ENCODE measurements at places on chromosomes 7 and 10.
A peak's percentile ranks its signal among the peaks of the same experiment; 100 is the strongest.

- no peak for DNase-seq
Observed at GRCh38 chr7:130356876-130357611, 12.4 kb downstream of the CPA5 start.

DNA sequence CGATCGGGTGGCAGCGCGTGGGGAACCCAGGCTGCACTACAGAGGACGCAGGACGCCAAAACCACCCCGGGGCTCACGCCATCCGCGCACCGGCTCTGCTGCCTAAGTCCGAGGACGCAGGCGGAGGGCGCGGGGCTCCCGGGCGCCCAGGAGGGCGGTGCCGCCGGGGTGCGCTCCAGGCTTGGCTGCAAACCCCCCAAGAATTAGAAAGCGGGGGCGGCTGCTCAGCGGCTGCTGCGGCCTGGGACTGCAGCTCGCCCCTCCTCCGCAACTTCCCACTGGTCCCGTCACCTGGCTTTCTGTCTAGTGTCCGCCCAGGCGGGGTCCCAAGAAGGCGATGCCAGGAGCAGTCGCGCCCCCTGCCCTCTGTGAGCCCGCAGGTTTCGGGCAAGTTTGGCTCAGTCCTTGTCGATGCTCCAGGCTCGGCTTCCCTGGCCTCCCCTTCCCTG, 1.7 kb upstream of the POU6F2 start:
- DNase-seq, result no peak

DNA sequence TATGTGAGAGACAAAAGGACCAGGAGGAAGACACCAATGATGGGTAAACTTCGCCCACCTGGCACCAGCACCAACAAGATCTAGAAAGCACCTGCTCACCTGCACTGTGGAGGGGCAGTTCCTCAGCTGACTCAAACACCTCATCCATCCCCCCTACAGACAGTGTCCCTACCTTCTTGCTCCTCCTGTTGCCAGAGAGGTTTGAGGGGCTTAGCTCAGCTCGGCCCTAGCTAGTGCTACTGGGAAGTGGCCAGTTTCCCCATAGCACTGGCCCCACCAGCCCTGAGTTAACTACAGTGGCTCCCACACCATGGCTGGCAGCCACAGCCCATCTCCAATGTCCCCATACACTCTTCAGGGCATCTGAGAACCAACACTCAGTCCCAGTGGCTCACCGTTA, 70.8 kb downstream of the GRID1 start:
- no peak for DNase-seq

GRCh38 chr7:80679921-80680907, 41.8 kb downstream of the CD36 start:
- no peak for DNase-seq

DNA sequence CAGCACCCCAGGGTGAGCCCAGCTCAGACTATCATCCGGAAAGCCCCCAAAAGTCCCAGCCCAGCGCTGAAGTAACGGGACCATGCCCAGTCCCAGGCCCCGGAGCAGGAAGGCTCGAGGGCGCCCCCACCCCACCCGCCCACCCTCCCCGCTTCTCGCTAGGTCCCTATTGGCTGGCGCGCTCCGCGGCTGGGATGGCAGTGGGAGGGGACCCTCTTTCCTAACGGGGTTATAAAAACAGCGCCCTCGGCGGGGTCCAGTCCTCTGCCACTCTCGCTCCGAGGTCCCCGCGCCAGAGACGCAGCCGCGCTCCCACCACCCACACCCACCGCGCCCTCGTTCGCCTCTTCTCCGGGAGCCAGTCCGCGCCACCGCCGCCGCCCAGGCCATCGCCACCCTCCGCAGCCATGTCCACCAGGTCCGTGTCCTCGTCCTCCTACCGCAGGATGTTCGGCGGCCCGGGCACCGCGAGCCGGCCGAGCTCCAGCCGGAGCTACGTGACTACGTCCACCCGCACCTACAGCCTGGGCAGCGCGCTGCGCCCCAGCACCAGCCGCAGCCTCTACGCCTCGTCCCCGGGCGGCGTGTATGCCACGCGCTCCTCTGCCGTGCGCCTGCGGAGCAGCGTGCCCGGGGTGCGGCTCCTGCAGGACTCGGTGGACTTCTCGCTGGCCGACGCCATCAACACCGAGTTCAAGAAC, 1.1 kb downstream of the VIM start:
- DNase-seq, result peak; percentile 82

DNA sequence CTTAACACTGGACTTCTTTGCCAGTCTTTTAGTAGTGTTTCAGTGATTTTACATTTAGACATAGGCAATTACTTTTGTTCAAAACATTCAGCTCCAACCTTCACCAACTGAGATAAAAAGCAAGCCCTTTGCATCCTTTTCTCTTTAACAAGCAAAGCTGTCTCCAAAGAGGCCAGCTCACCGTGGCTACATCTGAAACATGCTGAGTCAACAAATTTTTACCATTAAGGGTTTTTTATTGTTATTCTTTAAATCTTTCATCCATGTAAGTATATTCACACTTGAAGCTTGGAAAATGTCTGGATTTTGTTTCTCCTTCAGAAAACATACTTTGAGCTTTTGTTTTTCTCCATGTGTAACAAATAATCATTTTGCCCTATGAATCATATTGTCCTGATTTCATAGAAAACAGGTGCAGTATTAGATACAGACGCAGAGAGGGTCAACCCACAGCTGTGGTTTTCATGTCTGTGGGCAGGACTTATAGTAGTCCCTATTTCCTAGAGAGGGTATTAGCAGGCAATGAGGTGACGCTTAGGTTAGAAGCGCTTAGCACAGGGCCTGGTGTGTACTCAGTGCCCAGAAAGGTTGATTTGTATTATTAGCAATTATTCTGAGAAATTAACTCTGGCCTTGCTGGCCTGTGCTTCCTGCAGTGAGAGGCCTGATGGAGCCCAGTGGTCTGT, 99.5 kb downstream of the MKI67 start:
- no peak for DNase-seq

- no peak for DNase-seq
Observed at GRCh38 chr7:130154501-130155317, 50.5 kb downstream of the TMEM209 start.

DNA sequence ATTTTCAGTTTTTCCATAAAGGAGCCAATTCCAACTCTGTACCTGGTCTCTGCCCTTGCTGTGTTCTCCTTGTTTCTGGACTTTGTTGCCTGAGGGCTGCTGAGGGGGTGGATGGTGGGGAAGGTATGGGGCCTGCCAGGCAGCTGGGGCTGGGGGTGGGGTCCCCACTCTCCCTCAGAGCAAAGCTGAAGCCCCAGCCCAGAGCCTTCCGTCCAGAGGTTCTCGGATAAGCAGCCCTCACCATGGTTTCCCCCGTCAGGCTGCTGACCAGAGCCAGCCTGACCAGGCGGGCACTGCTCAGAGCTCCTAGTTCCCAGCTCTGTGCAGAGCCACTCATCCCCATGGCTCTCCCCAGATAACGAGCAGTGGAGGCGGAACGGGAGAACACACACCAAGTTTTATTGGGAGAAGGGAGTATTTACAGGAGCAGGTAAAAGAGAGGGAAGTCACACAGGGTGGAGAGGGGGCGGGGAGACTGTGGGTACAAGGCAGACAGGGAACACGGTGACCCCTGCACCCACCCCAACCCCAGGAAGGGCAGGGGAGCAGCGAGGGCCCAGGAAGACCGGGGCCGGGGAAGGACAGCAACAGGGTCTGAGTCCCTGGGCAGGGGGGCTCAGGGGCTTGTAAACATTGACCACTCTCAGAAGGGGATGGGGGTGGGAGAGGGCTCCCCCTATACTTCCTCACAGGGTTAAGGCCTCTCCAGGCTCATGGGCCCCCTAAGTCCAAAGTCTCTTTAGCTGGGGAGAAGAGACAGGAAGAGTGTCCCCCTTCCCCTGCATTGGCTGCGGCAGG, 5.8 kb downstream of the GNB2 start:
- no peak for DNase-seq

DNA sequence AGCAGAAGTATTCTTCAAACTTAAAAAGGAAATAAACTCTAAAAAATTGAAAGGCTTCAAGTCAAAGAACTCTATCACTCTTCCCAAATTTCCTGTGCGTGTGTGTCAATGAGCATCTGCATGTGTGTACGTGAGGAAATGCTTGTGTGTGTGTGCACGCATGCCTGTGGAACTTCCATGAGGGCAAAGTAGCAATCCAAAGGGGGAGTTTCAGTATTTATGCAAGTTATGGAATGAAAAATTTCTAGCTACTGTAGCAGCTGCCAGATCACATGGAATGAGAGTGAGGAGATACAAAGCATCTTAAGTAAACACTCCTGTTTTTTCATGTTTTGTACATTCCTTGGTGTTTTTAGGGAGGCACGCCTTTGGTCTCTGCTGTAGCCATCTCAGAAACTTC, 152.6 kb downstream of the RAPGEF5 start:
- DNase-seq, result no peak

DNA sequence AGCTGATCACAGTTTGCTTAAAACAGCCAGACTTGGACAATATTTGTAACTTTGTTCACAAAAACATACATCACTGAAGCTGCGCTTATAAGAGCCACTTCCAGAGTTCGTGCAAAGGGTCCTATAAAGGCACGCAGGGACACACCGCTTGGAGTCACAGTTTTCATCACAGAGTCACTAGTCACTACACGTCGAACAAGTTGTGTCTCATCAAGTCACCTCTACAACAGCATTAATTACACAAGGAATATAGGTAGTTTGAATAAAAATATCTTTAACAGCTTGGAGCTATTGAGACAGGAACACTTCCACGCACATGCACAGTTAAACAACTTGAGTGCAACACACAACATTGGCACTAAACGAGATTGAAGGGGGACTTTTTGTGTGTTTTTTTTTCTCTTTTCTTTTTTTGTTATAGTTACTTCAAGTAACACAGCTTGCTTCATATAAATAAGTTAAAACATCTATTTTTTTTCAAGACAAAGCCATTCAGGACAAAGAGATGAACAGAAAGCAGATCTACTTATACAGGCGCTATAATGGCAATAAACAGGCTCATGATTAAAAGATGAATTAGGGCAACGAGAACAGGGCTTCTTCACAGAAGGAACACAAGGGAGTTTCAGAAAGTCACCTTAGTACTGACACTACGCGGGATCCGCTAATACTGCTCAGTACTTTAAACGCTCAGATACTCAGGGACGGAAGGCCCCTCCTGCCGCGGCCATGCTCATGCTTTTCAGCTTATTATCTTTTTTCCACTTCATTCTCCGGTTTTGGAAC, 2.2 kb downstream of the HOXA5 start:
- no peak for DNase-seq

DNA sequence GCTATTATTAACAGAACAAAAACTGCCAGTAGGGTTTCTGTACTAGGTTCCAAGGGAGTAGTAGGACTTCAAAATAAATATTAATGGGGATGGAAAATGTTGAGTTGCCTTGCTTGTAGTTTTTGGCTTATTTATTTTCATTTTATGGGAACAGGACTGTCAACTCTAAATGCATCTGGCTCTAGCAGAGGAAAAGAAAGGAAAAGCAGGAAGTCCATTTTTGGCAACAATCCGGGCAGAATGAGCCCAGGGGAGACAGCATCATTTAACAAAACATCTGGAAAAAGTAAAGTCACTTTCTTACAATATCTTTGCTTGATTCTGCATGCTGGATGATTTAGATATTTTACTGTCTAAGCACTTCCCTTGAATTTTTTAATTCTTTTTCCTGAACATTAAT, 69.4 kb downstream of the NOC3L start:
- no peak for DNase-seq

DNA sequence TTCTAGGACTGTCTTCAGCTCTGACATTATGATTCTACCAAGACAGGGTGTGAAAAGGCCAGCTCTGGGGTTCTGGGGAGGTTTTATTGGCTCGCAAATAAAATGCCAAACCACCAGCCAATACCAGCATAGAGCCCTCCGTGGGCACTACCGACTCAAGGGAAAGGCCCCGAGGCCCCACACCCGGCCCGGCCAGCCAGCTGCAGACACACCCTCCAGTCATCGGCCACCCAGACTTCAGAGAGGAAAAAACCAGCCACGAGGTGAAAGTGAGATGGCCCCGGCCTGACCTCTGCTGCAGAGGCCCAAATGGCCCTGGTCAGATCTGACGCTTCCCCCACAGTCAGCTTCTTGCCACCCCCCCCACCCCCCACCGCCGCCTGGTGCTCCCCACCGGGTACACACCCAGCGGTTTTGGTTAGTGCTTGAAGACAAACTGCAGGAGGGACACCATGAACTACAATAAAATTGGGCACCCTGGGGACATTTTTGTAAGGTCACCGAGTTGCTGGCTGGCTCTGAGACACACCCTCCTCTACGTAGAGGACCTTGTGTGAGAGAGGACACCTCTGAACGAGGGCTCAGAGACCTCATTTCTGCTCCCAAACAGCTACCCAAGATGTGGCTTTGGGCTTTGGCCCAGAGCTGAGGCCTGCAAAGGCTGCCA, 79.9 kb downstream of the PRKAG2 start:
- DNase-seq, result no peak

GRCh38 chr7:46291601-46292150, 370.6 kb upstream of the IGFBP3 start:
- DNase-seq, result peak; percentile 4

- no peak for DNase-seq
Observed at GRCh38 chr10:76149182-76149581, 717.8 kb downstream of the LRMDA start.

DNA sequence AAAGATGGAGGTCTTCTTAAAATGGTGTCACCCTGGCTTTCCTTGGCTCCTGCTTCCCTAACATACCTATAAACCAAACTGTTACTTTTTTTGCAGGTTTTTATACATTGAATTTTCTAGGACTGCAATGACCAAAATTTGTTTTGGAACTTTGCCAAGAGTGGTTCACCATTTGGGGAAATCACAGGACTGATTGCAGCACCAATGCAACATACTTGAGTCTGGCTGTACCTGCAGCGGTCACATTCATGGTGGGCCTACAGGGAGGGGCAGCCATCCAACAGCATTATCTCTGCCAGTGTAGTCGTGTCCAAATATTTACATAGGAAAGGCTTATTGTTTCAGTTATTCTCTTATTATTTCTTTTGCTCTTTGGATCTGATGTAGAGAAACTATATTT, 69.0 kb downstream of the HACD1 start:
- no peak for DNase-seq

DNA sequence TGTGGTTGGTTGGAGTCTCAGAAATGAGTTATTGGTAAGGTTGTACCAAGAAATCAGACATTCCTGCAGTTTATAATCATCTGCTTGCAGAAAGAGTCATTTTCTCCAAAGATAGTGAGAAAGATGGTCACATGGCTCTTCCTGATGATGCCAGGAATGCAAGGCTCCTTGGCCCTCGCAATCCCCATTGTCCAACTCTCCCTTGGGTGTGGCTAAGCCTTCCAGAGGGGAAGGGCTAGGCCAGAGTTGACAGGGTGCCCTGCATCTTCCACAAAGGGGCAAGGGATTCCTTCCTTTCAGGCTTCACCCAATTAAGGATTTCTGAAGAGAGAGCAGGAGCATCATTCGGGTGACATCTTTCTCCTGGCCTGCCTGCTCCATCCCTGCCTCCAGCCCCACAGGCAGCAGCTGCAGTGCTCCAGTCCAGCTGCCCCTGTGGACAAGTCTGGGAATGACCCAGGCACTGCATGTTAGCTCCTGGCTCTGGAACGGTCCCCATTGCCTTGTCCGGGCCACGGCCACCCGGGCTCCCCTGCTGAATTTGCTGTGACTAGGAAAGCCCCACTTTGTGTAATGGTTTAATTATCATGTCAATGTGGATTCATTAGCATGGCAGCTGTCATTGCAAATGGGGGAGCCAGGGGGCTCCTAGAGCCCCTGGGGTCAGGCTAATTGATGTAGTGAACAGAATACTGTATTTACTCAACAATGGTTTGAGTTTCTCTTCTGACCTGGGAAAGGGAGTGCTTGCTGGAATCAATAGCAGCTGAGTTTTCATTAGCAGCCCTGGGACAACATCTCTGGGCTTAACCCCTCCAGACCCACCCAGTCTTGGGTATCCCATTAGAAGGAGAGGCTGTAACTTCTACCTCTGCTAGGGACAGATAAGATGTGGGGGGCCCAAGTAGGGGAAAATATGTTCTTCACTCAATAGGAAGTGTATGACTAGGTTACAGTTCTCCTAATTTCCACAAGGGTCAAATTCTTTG, 112.6 kb upstream of the TBX20 start:
- no peak for DNase-seq
